ENCODE measurements at places on chromosomes 3 and 15.
A peak's percentile ranks its signal among the peaks of the same experiment; 100 is the strongest.

GRCh38 chr3:149151843-149152242 is 22.4 kb downstream of the HPS3 start:
- peak; percentile 24 for DNase-seq

GRCh38 chr3:193771653-193772421 is 178.8 kb downstream of the OPA1 start:
- DNase-seq = no peak

GRCh38 chr15:99706557-99707303 is 26.5 kb downstream of the LYSMD4 start:
- DNase-seq = no peak

GRCh38 chr15:77853910-77854309 is 221.2 kb upstream of the LINGO1 start:
- no peak for DNase-seq

GRCh38 chr3:42804831-42805132 is 492 bp upstream of the HIGD1A start:
- no peak for DNase-seq

DNA sequence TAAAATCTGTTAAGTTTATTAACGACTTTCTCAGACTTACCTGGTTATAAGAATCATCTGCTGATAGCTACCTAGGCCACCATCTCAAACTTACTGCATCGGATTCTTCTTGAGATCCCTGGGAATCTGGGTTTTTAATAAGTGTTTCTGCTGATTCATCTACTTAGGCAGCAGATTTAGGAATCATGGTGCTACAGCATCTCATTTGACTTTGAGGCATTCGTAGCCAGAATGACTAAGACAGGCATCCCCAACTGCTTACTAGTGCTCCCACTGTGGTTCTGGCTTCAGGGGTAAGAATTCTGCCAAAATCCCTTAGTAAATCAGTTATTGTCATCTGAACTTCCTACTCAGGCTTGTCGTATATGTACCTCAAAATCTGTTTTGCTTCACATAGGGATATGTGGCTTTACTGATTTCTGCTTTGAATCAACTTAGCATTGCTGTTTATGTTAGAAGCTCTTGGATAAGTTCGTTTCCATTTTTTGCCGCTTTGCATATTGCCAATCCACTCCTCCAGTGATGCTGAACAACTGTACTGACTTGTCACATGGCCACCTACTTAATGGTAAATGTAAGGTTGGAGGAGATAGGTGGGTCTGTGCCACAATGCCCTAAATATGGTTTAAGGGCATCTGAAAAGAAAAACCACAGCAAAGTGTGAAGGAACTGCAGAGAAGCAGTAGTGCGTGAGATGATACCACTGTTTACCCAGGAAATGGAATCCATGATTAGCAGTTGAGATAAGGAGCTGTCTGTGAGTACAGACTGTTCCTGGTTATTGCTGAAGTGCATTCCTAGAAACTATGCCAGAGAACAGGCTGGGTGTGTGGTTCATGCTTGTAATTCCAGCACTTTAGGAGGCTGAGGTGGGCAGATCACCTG is 60.3 kb downstream of the MAP6D1 start:
- DNase-seq = no peak
